ENCODE measurements at places on chromosomes 2 and 18.

DNA sequence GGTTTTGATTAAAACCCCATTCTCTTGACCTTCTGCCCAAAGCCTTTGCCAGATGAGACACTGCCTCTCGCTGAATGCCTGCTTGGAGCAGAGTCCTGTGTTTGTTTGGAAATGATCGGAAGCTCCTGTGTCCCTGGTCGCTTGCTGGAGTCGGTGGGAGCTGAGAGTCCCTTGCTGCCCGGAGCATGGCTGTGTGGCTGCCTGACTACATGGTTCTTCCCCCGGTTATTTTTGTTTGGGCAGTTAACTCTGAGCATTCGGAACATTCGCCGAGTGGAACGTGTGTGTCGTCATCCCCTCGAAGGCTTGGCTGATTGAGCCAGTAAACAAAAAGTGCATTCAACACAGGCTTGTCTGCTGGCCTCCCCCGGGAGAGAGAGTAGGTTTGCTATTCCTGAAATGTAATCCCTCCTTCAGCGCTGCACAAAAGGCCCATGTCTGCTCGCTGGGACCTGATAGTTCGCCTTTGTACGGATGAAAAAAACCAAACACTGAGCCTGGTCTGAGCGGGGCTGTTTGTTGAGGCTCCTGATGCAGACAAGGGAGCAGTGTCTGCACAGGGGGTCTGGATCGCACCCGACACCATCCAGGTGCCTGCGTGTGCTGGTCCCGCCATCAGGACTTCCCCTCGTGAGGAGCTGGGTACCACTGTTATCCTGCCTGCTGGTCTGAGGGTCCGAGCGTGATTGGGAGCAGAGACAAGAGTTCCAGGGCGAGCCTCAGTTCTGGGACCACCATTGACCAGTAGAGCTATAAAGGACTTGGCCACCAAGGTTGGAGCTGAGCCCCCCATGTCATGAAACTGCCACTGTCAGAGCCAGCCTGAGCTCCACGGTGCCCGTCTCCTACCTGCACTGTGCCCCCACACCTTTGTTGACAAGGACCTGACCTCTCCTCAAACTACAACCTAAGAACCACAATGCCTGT is 83.8 kb downstream of the AGAP1 start:
- no peak for ATAC-seq

GRCh38 chr2:14480120-14480519 is 152.4 kb upstream of the LRATD1 start:
- ATAC-seq: no peak

DNA sequence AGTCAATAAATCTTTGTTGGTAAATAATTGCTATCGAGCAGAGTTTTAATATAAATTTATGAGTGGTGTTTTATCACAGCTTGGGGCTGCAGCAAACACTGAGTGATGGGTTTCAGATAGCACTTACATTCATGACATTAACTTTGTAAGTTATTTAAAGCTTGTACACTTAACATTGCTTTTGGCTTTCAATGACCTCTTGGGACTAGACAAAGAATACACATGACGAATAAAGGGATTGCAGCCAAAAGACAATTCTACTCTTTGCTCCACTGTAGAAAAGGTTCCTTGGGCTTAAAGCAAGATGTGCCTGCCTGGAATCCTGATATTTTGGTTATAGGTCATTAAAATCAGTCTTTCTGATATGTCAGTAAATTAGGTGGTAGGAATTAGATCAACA is 299.5 kb downstream of the GBX2 start:
- ATAC-seq: no peak

- ATAC-seq: peak; percentile 15
Measured at GRCh38 chr2:84458551-84459017, 496 bp downstream of the SUCLG1 start.

GRCh38 chr18:57343833-57344232 is 8.5 kb upstream of the ST8SIA3 start:
- ATAC-seq: no peak

DNA sequence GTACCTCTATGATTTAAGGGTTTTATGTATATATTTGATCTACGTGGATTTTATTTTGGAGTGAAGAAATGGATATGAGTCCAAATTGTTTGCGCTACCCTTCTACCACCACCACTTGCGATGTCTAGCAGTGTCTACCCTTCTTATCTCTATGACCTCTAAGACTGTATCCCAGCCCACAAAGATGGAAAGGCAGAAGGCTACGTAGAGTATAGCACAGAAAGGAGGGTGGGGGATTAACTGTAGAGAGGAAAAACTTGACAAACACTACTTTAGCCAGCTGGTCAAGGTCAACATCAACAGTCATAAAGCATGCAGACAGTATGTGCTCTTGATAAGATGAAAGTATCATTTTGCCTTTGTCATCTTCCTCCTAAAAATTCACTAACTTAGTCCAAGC is 14.4 kb downstream of the ITSN2 start:
- ATAC-seq: no peak

- no peak for ATAC-seq
Measured at GRCh38 chr2:127897531-127898211, 11.9 kb upstream of the AMMECR1L start.

DNA sequence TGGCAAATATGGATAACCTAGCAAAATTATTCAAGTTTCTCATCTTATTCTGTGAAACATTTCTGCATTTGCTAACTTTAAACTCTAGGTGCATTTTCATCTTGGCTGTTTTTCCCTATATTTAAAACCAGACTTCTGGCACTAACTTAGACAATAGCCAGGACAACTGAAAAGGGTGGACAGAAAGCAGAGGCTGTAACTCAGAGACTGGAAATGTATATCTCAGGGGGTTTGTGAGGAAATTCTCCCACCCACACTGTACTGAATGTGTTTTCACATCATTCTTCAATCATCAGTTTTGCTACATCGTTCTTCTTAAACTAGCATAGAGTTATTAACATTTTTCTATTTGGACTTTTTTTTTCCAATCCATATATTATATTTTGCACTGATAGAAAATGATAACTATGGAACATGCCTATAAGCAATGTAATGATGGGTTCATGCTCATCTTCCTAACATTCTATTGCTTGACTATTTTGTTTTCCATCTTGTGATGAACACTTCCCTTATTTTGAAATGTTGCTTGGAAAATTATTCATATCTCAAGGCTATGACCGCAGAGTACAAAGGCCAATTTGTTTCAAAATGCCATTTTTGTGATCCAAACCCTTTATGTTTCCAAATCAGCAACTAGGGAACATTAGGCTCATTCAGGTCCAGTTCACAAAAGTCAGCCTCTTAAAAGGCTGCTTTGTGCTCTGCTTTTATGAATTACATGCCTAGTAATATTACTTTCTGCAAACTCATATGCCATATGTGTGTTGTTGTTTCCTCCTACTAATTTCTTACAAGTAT is 125.8 kb upstream of the CDH19 start:
- no peak for ATAC-seq

- no peak for ATAC-seq
Measured at GRCh38 chr2:26573241-26573925, 67.8 kb downstream of the CIB4 start.

GRCh38 chr2:46246790-46247189 is 50.4 kb upstream of the EPAS1 start:
- ATAC-seq: peak; percentile 38

DNA sequence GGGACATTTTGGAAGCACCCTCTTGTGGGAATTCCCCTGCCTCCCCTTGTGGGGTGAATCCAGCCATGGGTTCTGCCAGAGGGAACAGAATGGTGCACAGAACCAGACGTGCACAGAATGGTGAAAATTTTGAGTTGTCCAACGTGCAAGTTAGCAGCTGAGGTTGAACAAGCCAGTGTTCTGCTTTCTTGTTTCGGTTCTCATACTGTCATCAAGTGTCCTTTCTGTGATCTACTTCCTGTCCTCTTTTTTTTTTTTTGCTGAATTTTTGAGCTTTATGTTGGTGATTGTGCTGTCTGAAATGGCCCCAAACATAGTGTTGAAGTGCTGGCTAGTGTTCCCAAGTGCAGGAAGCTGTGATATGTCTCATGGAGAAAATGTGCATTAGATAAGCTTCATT is 21.5 kb upstream of the REEP1 start:
- ATAC-seq: no peak

DNA sequence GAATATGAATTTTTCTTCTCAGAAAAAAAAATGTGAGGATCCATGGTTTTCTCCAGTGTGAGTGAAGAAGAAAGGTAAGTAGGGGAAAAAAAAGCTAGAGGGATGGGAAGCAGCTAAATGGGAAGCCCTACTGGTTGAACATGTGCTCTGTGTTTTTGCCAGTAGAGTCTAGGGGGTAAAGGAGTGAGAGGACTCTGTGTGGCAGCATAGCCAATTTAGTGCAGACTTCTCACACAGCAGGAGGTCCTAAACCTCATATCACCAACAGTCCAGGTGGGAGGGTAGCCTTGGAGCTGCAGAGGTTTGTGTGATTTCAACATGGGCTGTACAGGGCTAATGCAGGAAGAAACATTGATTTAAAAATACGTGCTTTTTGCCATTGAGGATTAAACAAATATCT is 334.5 kb upstream of the SPHKAP start:
- no peak for ATAC-seq

- ATAC-seq: no peak
Measured at GRCh38 chr18:49225160-49225559, 235.3 kb downstream of the DYM start.

DNA sequence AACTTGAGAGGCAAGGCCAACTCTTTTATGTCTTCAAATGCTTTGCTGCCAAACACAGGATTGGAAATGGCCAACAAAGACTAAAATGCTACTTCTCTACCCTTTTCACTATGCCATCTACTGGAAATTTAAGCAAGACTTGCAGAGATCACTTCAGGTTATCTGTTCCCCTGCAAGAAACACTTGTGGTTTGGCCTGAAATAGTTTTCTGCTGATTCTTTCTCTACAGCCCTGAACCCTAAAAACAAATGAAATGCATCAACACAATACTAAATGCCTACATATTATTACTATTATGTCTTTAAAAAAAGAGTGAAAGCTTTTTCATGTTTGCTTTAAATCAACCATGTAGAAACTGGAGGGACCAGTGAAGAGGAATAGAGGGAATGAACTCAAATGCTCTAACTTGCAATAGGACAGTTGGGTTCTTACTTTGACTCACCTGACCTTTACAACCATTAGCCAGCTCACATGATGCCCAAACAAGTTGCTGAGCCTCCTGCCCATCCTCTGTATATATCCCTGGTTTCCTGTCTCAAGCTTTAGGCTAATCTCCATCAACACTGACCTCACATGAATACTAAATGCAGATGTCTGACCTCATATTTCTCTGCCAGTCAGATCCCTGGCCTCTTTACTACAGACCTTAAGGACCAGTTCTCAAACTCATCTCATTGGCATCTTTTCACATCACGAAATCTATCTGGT is 17.5 kb upstream of the ADAM17 start:
- no peak for ATAC-seq

DNA sequence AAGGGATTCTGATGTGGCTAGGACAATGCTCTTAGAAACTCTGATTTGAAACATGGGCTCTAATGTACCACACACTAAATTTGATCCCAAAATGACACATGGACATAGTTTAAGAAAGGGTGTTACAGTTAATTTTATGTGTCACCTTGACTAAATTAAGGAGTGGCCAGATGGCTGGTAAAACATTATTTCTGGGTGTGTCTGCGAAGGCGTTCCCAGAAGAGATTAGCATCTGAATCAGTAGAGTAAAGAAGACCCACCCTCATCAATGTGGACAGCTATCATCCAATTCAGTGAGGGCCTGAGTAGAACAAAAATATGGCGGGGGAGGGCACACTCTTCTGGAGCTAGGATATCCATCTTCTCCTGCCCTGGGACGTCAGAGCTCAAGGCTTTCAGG is 283.1 kb upstream of the CHAC2 start:
- no peak for ATAC-seq

- no peak for ATAC-seq
Measured at GRCh38 chr2:156704617-156705016, 268.4 kb downstream of the GPD2 start.

All from activated CD4-positive, CD25-positive, alpha-beta regulatory T cell treated with anti-CD3 and anti-CD28 coated beads, Interleukin-2, amount 50 U/mL, for 24 hours (primary cell).